ENCODE measurements at places on chromosomes 4 and X. TPM values are rescaled to one million over a fixed set of nuclear protein-coding genes. Genes with fewer than 3 reads are reported as not detected.

- H3K4me3 ChIP-seq: no peak overlapping the region
- H3K27me3 ChIP-seq: no peaks in the 10 kb centered on the region
- DNase-seq: no peak
Measured at GRCh38 chr4:123299212-123299691, 97.3 kb upstream of the SPRY1 start.

DNA sequence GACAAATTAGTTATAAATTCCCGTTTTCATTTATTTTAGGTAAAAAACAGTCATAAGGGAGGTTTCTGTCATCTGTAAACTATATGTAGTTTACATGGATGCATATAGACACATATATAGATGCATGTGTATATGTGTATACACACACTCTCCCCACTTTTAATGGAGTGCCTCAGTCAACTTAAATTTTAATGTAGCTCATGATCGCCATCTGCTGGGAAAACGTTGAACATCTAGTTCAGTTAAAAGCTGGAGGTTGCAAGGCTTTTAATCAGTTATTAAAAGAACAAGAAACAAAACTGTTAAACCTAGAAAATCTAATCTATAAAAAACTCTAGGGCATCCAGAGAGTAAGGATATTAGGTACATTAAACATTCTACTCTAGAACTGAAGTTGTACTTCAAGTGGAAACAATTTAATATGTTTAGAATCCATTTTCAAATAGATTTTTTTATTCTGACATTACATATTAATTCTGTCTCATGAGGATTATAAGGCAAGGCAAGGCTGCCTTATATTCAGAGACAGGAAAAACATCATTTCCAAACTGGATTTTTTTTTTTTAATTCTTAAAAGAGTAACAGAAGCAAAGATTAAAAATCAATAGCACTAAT, 122.6 kb downstream of the SHISA3 start:
- H3K4me1 ChIP-seq: peaks cover 28% of the 10 kb centered on the region
- H3K27ac ChIP-seq: no peak overlapping the region
- no peaks in the 10 kb centered on the region for H3K36me3 ChIP-seq
- peaks cover 14% of the 10 kb centered on the region for H3K27me3 ChIP-seq
- peak; percentile 36 for DNase-seq

DNA sequence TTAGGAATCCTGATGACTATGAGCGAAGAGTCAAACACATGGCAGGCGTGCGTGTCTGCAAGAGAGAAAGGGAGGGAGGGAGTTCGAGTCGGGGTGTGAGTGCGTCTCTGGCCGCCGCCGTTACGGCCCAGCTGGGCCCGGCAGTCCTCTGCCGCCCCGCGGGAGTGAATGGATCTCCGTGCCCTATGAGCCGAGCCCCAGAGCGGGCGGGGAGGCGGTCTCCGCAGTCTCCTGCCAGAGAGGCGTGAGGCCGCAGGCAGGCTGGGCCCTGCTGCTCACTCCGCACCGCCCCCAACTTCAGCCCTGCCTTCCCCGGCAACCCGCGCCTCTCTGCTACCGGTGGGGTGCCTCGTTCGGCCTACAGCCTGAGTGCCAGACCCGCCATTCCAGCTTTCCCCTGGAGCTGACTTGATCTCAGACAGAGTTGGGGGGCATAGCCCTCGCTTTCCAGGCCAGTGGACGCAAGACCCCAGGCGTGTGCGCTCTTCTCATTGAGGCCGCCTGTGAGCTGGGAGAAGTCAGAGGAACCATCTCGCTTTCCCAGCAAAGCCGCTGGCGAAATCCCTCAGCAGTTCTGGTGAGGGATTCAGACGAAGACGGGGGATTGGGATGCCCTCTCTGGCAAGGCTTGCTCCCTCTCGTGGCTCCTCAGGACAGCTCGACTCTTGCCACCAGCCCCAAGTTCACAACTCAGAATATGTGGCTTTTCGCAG, 1.4 kb downstream of the SLC16A2 start:
- H3K4me1 ChIP-seq: peaks cover 24% of the 10 kb centered on the region
- peak; percentile 70 for DNase-seq
- no peaks in the 10 kb centered on the region for H3K36me3 ChIP-seq
- peak overlapping the region; percentile 80 for H3K4me3 ChIP-seq

DNA sequence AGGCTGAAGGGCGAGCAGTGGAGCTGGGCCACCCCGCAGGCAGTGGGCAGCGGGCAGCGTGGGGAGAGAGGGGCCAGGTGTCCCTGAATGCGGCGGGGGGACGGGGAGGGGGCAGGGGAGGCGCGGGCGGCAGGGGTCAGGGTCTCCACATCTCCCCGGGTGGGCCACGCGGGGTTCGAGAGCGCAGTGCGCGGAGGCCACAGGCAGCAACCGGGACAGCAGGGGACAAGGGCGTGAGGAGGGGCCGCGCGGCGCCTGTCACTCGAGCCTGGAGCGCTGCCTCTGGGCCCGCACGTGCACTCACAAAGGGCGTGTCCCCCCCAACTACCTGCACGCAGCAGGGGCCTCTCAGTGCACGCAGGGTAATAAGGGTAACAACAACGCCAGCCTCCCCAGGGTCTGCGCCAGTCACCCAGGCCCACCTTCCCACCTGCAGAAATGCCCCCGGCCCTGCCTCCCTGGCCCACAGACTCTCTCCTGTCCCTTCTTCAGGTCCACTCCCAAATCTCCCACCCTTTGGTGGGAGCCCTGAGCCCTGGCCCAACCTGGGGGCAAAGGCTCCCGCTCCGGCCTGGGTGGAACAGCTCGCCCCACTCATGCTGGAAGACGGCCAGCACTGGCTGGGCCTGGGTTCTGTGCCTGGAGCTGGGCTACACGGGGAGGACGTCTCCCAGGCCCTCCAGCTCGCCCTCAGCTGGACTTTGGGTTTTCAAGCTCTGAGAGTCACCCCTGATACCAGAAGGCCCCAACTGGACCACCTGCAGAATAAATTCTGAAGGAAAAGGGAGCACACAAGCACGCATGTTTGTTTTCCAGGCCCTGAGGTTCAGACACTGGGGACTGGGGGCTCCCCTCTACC, 53.2 kb downstream of the ZFYVE28 start:
- peaks cover 3% of the 10 kb centered on the region for H3K27me3 ChIP-seq
- no peak overlapping the region for H3K4me3 ChIP-seq
- H3K4me1 ChIP-seq: no peaks in the 10 kb centered on the region
- DNase-seq: no peak
- H3K27ac ChIP-seq: no peak overlapping the region
- H3K36me3 ChIP-seq: 0 out of 2 replicates have a peak, but pooled peaks cover 3% of the 10 kb centered on the region

Gene METAP1
- 102 TPM for total RNA-seq

Gene XPNPEP2
- total RNA-seq: 0.07 TPM

- peaks cover 6% of the 10 kb centered on the region for H3K27me3 ChIP-seq
- peak within 1 kb of the TSS; percentile 52 for H3K27ac ChIP-seq
- no peaks in the 10 kb centered on the region for H3K36me3 ChIP-seq
- peak; percentile 9 for DNase-seq
Measured at GRCh38 chrX:111511477-111511876, at the start of gene SERTM2. Gene SERTM2, plus strand, starts transcription at chrX:111511645. Its CDS starts 7,213 bp downstream, at chrX:111518858.

DNA sequence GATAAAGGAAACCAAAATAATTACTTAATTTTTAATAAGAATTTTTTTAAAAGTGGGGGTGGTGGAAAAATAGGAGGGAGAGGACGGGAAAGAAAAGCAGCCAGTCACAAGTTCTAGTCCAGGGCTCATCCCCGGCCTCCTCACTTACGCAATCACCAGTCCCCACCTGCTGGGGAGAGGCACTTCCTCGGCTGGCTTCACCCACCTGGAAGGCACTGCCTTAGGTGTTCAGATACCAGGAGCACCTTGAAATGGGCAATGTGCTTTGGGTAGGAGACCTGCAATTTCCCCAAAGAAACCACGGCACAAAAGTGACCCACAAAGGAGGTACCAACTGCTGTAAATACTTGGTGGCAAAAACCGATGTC, 23.8 kb downstream of the AFAP1 start:
- DNase-seq: no peak
- no peak overlapping the region for H3K4me3 ChIP-seq
- no peaks in the 10 kb centered on the region for H3K27me3 ChIP-seq
- no peaks in the 10 kb centered on the region for H3K36me3 ChIP-seq

Gene IL13RA1
- 11.1 TPM for total RNA-seq

DNA sequence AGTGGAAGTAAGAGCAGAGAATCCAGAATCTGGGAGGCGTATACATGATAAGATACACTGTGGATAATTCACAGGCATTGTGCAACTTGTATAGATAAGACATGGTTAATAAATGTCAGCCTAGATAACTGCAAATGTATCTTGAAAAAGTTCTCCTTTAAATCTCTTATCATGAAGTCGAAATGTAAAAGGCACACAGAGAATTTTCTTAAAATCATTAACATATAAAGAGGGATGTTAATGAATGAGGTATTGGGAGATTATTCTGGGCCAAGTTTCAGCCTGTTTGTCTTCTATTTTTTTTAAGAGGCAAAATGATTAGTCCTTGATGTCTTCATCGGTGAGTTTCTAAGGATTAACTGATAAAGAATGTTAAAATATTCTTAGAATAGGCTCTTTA, 835 bp downstream of the TDO2 start:
- no peak overlapping the region for H3K27ac ChIP-seq
- H3K27me3 ChIP-seq: no peaks in the 10 kb centered on the region
- peaks cover 45% of the 10 kb centered on the region for H3K4me1 ChIP-seq
- H3K36me3 ChIP-seq: no peaks in the 10 kb centered on the region
- H3K4me3 ChIP-seq: no peak overlapping the region
- no peak for DNase-seq

DNA sequence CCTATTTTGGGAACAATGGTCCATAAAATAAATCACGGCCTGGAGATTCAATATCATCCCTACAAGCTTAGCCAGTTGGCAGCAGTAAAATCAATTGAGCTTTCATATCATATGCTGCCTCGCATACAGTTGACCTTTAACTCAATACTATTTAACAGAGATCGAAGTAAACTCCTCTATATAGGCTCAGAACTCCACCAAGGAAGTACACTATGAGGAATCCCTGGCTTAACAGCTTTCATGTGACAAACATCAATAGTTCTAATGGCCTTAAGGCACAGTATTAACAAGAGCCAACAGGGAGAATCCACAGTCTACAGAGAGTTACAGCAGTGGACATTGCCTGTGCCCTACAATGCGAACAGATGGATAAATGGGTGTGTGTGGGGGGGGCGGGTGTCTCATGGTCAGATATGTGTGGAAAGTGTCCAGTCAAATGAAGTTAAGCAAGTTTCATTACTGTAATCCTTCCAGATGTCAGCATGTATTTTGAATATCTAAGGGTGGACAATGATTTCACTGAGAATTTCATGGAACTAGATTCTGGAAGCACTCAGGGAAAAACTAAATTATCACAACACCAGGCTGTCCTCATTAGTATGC, 98.2 kb upstream of the FAM9B start:
- H3K4me3 ChIP-seq: no peak overlapping the region
- no peak overlapping the region for H3K27ac ChIP-seq
- peaks cover 10% of the 10 kb centered on the region for H3K36me3 ChIP-seq
- no peaks in the 10 kb centered on the region for H3K27me3 ChIP-seq
- peaks cover 11% of the 10 kb centered on the region for H3K4me1 ChIP-seq

Gene GAGE12E
- not detected for total RNA-seq

- no peak overlapping the region for H3K27ac ChIP-seq
- DNase-seq: no peak
- no peaks in the 10 kb centered on the region for H3K27me3 ChIP-seq
- H3K4me3 ChIP-seq: no peak overlapping the region
- peaks cover 2% of the 10 kb centered on the region for H3K36me3 ChIP-seq
Measured at GRCh38 chrX:41452565-41453356, 5.6 kb downstream of the NYX start.

Gene CLCN3
- 30.3 TPM for total RNA-seq

DNA sequence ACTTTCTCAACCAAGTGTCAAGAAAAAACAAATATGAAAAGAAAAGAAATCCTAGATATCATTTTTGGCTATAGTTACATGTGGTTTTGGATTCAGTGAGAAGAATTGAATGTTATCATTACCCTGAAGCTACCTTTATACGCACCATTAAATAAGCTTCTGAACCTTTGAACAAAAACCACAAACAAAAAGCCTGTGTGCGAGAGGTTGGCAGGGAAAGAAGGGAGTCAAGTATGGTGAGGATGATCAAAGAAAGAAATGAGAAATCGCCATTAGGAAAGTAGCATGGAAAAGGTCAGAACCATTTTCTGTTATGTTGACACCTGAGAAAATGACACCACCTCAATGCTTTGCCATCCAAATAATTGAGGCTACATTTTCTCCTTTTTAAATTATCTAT, 1.2 kb upstream of the SLC7A11 start:
- H3K27ac ChIP-seq: peak overlapping the region; percentile 90
- H3K4me3 ChIP-seq: no peak overlapping the region
- no peak for DNase-seq
- no peaks in the 10 kb centered on the region for H3K27me3 ChIP-seq

- DNase-seq: no peak
- no peak overlapping the region for H3K27ac ChIP-seq
- no peaks in the 10 kb centered on the region for H3K36me3 ChIP-seq
Measured at GRCh38 chr4:54144199-54144598, 44.2 kb downstream of the GSX2 start.

Gene PRICKLE3
- 12.5 TPM for total RNA-seq

Gene KIT
- total RNA-seq: 23.3 TPM

- H3K4me1 ChIP-seq: no peaks in the 10 kb centered on the region
- no peak overlapping the region for H3K4me3 ChIP-seq
- no peak overlapping the region for H3K27ac ChIP-seq
- no peak for DNase-seq
Measured at GRCh38 chr4:134139188-134139587, 62.4 kb downstream of the PABPC4L start.

- no peaks in the 10 kb centered on the region for H3K36me3 ChIP-seq
- no peak for DNase-seq
- no peaks in the 10 kb centered on the region for H3K27me3 ChIP-seq
Measured at GRCh38 chrX:119503484-119503861, 35.2 kb downstream of the SLC25A5 start.

- no peak within 1 kb of the TSS for H3K4me3 ChIP-seq
- peaks cover 10% of the 10 kb centered on the region for H3K4me1 ChIP-seq
- H3K36me3 ChIP-seq: no peaks in the 10 kb centered on the region
Measured at GRCh38 chr4:158172261-158173258, at the start of gene GASK1B. Gene GASK1B, minus strand, starts transcription at chr4:158173025. Its CDS starts 1,650 bp downstream, at chr4:158171375.

Gene NKX3-2
- not detected for total RNA-seq

- no peak overlapping the region for H3K27ac ChIP-seq
- H3K27me3 ChIP-seq: no peaks in the 10 kb centered on the region
- peaks cover 3% of the 10 kb centered on the region for H3K36me3 ChIP-seq
- DNase-seq: no peak
Measured at GRCh38 chr4:99457270-99457669, 22.1 kb upstream of the ADH7 start.

Gene WWC2
- total RNA-seq: 133 TPM

GRCh38 chr4:108384544-108384943, 215.8 kb upstream of the LEF1 start:
- H3K4me3 ChIP-seq: no peak overlapping the region
- peaks cover 3% of the 10 kb centered on the region for H3K4me1 ChIP-seq
- no peak for DNase-seq
- H3K27me3 ChIP-seq: no peaks in the 10 kb centered on the region
- H3K27ac ChIP-seq: no peak overlapping the region

Data from WTC11 (cell line).